Stimulated activated effector memory CD8-positive, alpha-beta T cell treated with anti-CD3 and anti-CD28 coated beads, Interleukin-12 subunit alpha, Interleukin-12 subunit beta, amount 100 ng/mL, for 72 hours (primary cell): ENCODE measurements at places on chromosomes 13 and 19.

DNA sequence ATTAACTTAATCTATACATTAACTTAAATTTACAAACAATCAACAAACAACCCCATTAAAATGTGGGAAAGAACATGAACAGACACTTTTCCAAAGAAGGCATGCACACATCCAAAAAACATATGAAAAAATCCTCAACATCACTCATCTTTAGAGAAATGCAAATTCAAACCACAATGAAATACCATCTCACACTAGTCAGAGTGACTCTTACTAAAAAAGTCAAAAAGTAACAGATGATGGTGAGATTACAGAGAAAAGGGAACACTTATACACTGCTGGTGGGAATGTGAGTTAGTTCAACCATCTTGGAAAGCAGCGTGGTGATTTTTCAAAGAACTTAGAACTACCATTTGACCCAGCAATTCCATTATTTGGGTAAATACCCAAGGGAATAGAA lies 759.2 kb upstream of the SLITRK1 start:
- DNase-seq: no peak

DNA sequence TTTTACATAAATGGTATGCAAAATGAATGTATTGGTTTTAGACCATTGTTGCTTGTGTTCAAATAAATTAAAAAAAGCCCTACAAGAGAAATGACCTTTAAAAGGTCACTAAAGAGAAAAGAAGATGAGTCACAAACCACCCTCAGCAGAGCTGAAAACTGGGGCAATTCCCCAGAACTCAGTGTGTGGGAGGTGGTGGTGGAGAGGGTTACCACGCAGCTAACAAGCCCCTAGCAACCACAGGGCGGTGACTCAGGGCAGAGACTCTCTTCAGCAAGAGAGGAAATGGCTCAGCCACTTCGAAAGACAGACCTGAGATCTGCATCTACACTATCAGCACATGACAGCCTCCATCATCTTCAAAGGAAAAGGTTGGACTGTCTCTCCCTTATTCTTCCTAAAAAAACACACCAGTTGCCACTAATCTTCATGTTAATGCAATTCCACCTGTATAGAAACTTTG lies 29.4 kb upstream of the NDFIP2 start:
- peak; percentile 70 for DNase-seq

- DNase-seq: no peak
Observed at GRCh38 chr13:19726611-19727010, 56.1 kb downstream of the PSPC1 start.

GRCh38 chr13:111505175-111505777 lies 184.8 kb downstream of the TEX29 start:
- DNase-seq: no peak

DNA sequence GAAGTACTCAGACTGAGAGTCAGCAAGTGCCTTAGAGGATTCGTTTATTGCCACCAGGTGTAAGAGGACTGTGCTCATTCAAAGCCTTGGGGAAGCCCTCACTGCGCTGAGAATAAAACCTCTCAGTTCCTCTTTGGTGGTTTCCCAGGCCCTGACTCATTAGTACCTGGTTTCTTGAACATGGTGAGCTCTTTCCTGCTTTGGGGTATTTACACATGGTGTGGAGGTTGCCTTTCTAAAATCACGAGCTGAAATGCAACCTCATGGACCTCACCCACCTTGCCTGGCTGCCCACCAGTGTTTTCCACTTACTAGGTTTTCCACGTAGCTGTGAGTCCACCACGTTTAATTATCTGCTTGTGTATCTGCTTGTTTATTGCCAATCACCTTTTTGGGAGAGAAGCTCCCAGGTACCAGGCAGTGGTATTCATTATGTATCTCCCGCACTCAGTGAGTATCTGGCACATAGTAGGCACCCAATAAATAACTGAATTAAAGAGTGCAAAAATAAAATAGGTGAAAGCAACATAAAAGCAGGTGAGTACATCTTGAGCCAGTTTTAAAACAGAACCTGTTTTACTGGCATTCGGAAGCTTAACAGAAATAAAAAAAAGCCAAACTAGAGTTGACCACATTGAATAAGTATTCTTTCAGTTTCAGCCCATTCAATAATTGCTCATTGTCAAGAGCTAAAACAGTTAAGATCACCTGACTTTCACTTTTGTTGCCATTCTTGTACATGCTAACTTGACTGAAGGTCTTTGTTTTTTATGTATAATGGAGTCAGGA lies 533.0 kb downstream of the MYO16 start:
- no peak for DNase-seq

GRCh38 chr13:20446900-20447299 lies 78.8 kb downstream of the CRYL1 start:
- DNase-seq: no peak

- DNase-seq: no peak
Observed at GRCh38 chr13:88339271-88339741, 668.1 kb downstream of the SLITRK5 start.

DNA sequence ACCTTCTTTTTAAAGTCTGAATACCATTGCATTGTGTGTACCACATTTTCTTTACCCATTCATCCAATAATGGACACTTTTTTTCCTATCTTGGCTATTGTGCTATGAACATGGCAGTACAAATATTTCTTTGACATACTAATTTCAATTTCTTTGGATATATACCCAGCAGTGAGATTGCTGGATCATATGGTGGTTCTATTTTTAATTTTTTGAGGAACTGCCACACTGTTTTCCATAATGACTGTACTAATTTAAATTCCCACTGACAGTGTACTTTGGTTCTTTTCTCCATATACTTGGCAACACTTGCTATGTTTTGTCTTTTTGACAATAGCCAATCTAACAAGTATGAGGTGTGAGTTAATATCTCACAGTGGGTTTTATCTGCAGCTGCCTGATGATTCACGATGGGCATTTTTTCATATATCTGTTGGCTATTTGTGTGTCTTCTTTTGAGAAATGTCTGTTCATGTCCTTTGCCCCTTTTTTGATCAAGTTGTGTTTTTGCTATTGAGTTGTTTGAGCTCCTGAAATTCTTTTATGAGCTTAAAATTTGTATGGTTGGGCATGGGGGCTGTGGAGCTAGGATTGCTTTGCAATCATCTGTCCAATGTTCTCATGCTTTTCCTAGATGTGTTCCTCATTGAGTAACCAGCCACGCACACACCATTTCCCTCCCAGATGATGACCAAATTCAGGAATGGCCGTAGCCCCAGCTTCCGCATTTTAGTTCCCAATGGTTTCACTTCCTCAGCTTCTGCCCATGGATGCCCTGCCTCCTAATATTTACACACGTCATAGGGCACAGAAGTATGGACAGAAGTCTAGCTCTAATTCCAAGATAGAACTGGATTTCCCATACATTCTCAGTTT lies 380.0 kb upstream of the SGCG start:
- no peak for DNase-seq

DNA sequence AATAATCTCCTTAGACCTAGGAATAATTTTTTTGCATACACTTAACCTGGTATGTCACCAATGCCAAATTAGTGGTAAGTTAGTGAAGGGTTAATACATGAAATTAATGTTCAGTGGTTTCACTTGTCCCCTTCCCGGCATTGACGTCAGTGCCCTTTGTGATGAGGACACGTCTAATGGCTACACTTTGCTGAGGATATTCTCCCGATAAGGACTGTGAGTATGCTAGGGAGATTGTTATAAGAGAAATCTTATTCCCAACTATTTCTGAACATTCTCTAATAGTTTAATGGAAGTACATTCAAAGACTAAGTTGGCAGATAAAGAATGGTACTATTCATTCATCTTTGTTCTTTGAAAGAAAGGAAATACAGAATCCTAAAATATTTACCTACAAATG lies 102.4 kb downstream of the TNFRSF19 start:
- DNase-seq: no peak

GRCh38 chr13:111011899-111012298 lies 97.0 kb upstream of the ANKRD10 start:
- no peak for DNase-seq

DNA sequence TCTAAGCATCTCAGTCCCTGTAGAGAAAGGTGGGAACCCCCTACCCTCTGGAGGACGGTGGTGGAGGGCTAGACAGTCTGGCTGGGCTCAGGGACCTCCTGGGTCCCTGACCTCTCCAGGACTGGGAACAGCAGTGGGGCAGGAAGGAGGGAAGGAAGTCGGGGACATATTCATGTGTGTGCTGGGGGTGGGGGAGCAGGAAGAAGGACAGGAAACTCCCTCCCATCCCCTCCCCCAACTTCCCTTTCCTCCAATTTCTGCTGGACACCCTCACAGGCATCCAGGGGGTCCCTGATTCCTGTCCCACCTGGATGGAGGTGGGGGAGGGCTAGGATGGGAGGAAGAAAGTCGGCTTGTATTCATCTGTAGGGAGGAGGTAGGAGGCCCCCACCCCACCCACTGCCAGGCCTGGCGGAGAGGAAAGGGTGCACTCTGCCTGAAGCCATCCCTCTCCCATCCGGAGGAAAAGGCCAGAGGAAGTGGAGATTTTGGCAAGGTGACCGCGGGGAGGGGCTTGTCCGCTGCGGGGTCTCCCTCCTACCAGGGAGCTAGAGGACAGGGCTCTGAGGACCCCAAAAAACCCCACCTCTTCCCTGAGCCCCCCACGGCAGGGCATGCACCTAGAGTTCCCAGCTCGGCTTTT lies 2.3 kb downstream of the NOVA2 start:
- DNase-seq: no peak

- no peak for DNase-seq
Observed at GRCh38 chr13:32859707-32860292, 156.4 kb upstream of the KL start.

DNA sequence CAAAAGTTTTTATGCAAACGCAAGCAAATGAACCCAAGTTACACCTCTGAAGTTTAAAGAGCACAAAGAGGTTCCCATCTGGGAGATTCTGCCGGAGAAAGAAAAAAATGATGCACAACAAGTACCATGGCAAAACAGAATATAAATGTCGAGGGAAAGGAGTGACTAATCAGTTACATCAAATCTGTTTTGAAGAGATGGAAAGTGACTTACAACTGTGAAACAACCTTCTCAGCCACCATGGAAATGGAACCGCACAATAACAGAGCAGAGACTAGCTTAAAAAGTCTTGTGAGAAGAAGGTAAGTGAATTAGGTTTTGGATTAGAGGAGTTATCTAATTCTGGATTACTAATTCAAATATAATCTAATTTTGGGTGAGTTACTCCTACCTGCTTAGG lies 2.4 kb downstream of the HSPH1 start:
- DNase-seq: no peak

GRCh38 chr13:35920816-35921215 lies 210.4 kb downstream of the DCLK1 start:
- no peak for DNase-seq

GRCh38 chr13:43221611-43222010 lies 198.2 kb downstream of the DNAJC15 start:
- no peak for DNase-seq

- DNase-seq: no peak
Observed at GRCh38 chr19:56097306-56097705, 23.8 kb downstream of the ZNF787 start.

- DNase-seq: no peak
Observed at GRCh38 chr13:102814025-102814607, 15.2 kb downstream of the BIVM start.

GRCh38 chr19:17968362-17968761 lies 1.5 kb downstream of the KCNN1 start:
- no peak for DNase-seq

GRCh38 chr13:78147905-78148304 lies 229.3 kb upstream of the EDNRB start:
- DNase-seq: no peak

DNA sequence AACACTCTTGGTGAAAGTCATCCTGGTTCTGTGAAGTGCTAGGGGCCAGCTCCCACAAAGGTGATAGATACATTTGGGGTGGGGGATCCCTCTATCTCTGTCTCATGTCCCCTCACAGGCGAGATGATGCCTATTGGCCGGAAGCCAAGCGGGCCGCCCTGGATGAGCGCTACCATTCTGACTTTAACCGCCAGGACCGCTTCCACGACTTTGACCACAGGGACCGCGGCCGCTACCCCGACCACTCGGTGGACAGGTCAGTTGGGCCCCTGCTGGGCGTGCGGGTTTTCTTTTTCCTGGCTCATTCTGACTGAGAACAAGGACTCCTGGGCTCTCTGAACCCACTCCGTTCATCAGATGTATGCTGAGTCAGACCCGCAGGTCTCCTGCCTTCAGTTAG lies 16.4 kb downstream of the MICOS13 start:
- no peak for DNase-seq

DNA sequence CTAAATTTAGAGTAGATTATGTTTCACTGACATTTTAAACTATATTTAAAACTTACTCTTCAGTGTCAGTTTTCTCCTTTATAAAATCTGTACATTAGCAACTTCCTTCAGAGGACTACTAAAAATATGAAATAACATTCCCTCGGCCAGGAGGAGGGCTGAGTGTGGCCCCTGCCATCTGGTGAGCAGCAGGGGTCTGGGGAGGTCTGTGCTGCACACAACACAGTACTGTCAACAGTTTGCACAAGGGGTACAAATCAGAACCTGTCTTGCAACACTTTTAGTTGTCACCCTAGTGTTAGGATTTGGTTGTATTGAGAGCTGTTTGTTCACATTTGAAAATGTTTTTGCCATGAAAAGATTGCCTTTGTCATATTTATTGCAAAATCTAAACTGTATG lies 48.9 kb downstream of the TPP2 start:
- no peak for DNase-seq

DNA sequence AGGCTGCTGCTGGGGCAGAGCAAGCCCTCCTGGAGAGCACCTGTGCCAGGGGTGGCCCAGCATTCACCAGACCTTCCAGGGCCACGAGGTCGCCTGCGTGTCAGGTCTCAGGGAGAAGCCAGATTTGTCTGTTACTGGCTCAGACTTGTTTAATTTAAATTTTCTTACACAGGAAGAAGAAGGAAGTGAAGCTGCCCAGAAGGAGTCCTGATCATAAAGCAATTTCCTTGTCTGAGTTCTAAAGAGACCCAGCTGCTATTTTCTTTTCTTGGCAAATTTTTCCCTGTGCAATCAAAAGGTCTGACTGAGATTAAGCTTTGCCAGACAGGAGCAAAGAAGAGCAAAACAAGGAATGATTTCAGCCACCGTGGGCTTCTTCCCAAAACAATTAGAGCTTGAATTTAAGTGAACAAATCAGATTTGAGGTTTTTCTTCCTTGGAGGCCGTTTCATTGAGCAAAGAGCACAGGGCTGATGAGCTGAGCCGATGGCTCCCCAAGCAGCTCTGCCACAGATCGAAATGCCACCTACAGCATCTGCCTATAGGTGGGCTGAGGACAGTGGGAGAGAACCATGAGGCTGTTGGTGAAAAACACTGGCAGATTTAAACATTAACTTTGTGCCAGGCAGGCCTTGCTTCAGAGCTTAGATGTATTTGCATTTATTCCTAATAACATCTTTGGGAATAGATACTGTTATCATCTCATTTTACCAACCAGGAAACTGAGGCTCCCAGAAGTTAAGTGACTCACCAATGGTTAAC lies 40.1 kb downstream of the HSPH1 start:
- DNase-seq: no peak

GRCh38 chr19:17394891-17395415 lies 957 bp upstream of the CCDC194 start:
- DNase-seq: no peak

- no peak for DNase-seq
Observed at GRCh38 chr19:40831502-40832430, 18.5 kb downstream of the CYP2A6 start.

GRCh38 chr19:49497047-49497788 lies 984 bp downstream of the RPS11 start:
- DNase-seq: no peak

GRCh38 chr13:61777899-61778298 lies 362.2 kb upstream of the PCDH20 start:
- no peak for DNase-seq

- no peak for DNase-seq
Observed at GRCh38 chr13:91158017-91158395, 189.5 kb upstream of the MIR17HG start.
